ENCODE measurements at places on chromosomes 7 and 10.

DNA sequence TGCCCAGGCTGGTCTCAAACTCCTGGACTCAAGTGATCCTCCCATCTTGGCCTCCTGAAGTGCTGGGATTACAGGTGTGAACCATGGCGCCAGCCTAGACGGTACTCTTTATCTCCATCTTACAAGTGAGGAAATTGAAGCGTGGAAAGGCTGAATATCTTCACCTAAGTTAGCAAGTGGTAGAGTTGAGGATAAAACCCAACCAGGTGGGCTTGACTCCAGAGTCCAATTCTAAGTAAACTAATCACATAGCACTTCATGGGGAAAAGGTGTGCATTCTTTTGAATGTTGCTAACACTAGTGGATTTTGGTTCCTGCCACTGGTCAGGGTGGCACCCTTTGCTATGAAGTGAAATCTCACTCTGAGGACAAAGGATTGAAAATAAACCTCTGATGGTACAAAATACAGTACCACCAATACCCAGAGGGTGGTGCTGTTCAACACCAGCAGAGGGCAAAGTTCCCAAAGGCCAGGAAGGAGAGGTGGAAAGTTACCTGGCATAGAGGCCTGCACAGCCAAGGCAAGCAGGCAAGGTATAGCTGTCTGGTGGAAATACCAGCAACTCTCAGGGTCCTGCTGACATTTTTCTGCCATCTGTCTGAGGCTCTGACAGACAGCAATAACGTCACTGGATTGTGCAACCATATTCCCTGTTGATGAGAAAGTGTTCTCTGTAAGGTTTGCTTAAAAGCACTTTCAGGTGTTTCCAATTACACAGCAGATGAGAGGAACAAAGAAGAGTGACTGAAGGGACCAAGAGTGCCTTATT is 17.6 kb downstream of the ZDHHC16 start:
- peak; percentile 4 for DNase-seq

DNA sequence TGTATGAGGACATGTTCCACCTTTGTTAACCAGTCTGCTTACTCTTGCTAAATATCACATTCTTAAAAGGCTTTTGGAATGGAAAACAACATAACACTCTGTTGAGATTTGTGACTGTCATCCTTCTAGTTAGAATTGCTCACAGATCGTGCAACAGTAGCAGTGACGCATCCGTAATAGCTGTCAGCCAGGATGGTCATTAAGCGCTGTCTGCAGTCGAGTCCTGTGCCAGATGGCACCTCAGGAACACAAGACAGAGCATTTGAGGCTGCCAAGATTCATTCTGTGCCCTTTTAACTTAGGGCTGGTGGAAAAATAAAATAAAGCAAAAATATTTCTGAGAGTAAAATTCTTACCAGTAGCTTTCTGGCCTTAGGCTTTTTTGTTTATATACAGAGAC is 348.6 kb downstream of the ANKRD7 start:
- peak; percentile 83 for DNase-seq

DNA sequence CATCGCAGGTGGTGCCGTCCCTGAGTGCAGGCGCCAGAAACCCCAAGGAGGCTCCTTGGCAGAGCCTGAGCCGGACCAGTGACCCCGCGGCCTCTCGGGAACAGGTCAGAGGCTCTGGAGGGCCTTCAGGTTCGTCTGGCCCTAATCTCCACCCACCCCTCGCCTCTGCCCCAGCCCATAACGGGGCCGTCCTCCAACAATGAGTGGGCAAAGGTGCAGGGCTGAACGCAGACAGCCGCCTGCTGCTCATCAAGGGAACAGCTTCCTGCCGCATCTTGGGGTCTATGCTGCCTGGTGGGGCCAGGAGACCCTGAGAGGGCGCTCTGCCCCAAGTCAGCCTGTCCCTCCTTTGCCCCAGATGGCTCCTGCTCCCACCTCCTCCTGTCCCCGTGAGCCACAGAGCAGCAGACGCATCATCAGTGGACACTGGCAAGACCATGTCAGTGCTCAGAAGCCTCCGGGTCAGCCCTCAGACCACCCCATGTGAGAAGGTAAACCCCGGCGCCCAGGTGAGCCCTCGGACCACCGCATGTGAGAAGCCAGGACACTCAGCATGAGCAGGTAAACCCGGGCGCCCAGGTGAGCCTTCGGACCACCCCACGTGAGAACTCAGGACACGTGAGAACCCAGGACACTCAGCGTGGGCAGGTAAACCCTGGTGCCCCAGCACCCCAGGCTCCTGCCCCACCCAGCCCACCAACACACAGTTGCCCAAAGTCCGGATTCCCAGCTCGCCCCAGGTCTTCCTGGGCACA is 142.0 kb downstream of the PTPRN2 start:
- DNase-seq = no peak

- DNase-seq = no peak
Measured at GRCh38 chr7:40937879-40938278, 765.0 kb downstream of the INHBA start.

- DNase-seq = no peak
Measured at GRCh38 chr10:95513008-95513589, 48.1 kb downstream of the SORBS1 start.

DNA sequence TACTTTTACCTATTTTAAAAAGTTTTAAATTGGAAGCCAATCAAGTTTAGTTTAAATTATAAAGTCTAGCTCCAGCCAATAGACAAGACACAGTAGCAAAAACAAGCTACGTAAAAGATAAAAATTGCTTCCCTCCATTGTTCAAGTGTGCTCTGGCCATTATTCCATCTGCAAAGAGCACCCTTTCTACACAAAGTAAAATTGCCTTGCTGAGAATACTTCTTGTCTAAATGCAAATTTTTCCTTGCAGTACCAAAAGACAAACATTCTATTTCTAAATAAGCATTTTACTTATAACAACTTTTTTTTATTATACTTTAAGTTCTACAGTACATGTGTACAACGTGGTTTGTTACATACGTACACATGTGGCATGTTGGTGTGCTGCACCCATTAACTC is 75.9 kb upstream of the ZNF746 start:
- DNase-seq = no peak

GRCh38 chr10:111856631-111857030 is 326.9 kb downstream of the GPAM start:
- DNase-seq = no peak

DNA sequence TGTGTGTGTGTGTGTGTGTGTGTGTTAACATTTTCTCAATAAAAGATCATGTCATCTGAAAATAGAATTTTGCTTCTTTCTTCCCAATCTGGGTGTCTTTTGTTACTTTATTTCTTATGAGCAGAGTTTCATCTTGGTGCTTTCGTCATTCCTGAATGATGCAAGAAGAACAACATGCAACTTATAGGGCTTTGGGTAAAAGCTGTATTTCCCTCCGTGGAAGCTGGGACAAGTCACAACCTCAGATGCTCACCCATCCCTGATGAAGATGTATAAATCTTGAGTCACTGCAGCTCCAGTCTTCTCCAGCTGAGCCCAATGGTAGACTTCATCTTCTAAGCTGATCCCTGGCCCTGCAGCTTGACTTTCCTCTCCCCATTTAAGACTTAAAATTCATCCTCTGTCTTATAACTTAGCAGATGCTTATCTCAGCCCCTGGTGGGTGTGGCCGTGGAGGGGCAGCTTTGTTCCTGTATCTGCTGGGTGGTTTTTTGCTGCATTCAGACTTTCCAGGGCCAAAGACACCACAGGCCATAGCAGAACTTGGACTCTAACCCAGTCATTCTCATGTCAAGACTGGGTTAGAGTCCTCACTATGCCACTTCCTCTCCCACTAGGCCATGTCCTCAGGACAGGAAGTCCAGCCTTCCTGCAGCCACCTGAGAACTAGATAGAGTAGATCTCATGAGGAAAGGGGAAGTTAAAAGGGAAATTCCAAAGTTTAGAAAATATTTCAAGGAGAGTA is 356.4 kb downstream of the TNS3 start:
- DNase-seq = no peak

DNA sequence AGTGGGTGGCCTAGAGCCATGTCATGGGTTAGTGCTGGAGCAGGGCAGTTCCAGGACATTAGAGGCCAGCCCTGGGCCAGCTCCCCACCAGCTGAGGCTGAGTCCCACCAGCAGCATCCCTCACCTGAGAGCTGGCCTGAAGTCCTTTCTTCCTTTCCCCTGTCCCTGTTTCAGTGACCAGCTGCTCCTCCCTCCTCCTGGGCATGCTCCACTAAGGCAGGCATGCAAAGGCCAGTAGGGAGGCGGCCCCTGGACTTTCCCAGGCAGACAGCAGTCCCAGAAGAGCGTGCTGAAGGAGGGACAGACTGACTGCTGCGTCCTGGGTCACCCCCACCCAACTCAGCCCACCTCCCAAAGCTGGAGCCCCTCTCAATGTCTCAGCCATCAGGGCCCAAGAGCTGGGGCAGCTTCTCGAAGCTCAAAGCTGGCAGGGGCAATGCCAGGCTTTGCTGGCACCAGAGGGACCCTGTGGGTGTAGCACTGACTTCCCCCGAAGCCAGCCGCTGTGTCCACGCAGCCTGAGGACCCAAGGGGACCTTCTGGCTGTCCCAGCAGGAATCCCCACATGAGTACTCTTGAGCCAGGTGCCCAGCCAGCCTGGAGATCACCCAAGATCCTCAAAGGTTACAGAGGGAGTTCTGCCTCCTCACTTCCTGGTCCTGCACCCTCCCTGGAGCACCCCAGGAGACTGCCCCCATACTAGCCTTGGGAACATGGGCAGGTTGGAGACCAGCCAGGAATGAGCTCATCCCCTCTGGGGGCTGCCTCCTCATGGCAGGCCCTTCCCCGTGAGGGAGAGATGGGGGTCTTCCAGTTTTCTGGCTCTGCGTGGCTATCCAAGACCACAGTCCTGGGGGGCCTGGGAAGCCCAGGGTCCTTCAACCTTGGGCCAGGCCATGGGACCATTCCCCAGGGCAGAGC is 35.2 kb upstream of the RET start:
- no peak for DNase-seq

DNA sequence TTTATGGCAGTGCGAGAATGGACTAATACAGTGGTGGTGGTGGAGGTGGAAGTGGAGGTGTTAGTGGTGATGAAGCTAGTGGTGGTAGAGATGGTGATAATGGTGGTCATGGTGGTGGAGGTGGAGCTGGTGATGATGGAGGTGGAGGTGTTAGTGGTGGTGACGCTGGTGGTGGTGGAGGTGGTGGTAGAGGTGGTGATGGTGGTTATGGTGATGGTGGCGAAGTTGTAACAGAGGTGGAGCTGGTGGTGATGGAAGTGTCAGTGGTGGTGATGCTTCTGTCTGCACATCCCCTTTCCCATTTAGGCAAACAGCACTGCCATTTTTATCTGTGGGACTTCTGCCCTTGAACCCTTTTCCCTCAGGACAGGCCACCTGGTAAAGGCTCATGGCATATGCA is 7.4 kb upstream of the PTPRN2 start:
- DNase-seq = no peak

DNA sequence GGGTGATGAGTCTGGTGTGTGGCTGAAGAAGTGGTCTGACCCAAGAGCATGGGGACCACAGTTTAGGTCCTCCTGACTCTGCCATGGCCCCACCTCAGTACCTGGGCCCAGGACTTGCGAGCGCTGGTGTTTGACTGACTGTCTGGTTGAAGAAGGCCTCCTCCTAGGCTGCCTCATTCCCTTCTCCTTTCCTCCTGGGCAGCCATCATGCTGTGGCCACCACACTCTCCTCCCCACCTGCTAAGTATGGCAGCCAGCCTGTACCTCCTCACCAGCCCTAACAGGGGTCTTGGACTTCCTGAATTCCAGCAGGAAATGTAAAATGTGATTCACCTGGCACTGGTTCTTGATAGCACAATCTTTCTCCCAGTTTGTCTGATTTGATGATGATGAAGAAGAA is 156.8 kb upstream of the GPR26 start:
- no peak for DNase-seq

DNA sequence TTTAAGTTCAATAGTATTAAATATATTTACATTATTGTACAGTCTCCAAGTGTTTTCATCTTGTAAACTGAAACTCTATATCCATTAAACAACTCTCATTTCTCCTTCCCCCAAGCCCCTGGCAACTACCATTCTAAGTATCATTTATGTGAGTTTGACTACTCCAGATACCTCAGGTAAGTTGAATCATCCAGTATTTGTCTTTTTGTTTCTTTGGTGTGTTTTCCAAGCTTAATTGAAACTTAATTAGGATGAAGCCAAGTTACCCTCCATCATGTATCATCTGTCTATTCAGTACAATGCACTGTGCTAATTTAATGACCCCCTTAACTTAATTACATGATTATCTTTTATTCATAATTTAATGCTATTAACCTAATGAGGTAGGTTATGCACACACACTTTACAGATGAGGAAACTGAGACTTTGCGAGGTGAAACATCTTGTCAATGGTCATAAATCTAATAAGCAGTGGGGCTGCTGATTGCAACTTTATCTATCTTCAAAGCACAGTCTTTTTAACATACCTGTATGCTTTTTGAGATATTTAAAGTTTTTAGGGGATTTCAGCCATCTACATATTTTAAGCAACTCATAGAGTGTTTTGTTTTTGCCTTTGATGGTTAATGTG is 663 bp downstream of the MACC1 start:
- no peak for DNase-seq

- no peak for DNase-seq
Measured at GRCh38 chr10:37667736-37668135, 189.7 kb downstream of the ZNF248 start.

DNA sequence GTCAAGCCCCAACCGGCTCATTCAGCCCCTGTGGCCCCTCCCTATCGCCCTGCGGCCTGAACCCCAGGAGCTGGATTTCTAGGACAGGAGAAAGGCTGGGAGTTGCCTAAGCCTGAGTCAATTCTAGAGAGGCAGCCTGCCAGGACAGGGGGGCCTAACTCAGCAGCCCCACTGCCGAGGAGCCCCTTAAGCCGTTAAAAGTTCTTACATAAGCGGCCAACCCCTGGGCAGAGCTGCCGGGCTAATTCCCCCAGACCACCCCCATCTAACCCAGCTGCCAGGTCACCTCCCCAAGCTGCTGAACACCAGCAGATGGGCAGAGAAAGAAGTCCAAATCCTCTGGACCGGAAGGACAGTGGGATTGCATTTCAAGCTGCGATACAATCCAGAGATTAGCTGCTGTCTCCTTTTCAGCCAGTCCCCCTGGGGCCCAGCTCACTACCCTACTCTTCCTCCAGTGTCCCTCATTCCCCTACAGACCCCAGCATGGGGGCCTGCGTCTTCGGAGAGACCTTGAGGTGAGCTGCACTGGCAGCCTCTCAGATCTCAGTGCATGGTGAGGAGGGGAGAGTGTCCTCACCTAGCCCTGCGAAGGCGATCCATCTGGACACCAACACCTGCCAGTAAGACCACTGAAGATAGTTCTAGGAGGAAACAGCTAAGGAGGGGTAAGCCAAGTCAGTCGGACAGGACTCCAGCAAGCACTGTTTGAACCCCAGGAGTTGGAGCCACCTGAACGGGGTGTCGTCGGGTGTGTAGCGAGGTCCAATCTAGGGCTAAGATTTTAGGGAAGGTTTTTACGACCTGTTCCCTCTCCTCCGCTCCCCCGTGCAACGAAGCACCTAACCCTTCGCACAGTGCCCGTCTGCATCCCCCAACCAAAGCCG is 830 bp downstream of the IMPDH1 start:
- DNase-seq = no peak

GRCh38 chr7:32560075-32560474 is 64.8 kb downstream of the AVL9 start:
- DNase-seq = no peak

- DNase-seq = no peak
Measured at GRCh38 chr7:12821746-12822145, 134.3 kb downstream of the ARL4A start.

- no peak for DNase-seq
Measured at GRCh38 chr7:132004529-132004928, 448.1 kb upstream of the PODXL start.

Measured in NCI-H1092 (cell line).